ENCODE measurements at places on chromosomes 7 and 10.

DNA sequence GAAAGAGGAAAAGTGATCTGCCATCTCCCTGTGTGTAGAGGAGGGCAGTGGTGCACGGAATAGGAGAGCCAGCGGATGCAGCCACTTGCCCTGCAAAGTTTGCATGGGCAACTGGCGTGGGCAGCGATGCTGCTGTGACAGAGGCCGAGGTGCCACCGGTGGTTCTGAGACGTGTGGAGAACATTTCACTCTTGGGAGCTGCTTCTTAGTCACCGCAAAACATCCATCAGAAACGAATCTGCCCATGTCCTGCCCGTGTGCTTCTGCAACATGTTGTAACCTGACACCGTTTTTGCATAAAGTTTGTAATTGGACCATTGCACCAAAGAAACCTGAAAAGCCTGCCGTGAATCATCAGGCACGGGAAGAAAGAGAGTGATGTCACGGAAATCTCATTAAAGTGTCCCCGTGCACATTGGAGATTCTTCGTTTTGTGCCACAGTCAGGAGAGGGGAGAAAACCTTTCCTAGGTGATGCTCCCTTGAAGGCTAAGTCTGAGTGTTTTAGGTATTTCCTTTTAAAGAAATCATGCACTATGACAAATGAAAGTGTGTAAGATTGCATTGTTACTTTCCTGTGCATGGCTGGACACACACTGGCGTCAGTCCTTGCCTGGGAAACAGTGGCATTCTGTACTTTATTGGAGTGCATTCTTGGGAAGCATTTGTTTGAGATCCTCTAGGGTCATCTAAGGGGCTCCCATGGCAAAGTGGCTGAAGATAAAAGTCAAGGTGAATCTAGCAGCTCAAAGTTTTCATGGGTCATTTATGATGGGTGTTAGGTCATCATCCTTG, 302.6 kb downstream of the KLF6 start:
- DNase-seq: peak; percentile 44

DNA sequence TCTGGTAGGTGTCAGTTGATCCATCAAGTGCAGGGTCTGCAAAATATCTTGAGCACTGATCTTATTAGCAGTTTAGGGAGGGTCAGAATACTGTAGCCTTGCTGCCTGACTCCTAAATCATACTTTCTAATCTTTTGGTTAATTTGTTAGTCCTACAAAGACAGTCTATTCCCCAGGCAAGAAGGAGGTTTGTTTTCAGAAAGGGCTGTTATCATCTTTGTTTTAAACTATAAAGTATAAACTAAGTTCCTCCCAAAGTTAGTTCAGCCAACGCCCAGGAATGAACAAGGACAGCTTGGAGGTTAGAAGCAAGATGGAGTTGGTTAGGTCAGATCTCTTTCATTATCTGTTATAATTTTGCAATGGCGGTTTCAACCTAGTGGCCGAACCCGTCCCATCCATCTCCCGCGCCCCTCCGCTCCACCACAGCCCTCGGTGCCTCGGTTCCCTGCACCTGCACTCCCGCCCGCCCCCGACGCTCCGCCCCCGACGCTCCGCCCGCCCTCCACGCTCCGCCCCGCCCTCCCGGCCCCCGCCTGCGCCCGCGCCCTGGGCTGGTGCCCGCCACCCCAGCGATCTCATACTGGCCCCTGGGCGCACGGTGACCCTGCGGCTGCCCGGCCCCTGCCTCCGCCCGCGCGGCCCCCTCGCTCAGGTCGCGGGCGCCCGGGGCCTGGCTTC, at the start of gene ADCK2:
TSS of gene ADCK2 (plus strand) at position 564 of the 681 bp plus-strand sequence. CDS start 386 bp downstream, outside the sequence.
- no peak for DNase-seq

GRCh38 chr10:79979310-79979975, 30.5 kb upstream of the SFTPD start:
- DNase-seq: no peak

DNA sequence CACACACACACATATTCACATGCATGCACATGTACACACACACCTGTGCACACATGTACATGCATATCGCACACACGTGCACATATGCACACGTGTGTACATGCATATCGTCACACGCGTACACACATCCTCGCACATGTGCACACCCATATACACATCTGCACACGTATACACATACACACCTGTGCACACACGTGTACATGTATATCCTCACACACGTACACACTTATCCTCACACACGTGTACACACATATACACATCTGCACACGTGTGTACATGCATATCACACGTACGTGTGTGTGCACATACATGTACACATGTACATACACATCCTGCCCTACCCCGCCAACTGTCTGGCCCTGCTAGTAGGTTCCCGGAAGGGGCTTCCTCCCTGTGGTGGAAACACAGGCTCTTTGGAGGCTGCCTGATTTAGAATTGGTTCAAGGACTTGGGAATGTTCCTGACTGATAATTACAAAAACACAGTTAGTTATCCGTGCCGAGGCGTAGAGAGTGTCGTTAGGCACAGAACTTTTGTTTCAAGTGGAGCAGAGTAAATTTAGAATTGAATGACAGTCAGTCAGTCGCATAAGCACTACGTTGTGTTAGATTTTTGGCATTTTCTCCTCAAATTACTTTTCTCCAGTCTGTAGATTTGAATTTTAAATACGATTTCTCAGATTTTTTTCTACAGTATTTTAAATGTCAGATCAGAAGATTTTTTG, 18.5 kb upstream of the PRKAR1B start:
- no peak for DNase-seq

DNA sequence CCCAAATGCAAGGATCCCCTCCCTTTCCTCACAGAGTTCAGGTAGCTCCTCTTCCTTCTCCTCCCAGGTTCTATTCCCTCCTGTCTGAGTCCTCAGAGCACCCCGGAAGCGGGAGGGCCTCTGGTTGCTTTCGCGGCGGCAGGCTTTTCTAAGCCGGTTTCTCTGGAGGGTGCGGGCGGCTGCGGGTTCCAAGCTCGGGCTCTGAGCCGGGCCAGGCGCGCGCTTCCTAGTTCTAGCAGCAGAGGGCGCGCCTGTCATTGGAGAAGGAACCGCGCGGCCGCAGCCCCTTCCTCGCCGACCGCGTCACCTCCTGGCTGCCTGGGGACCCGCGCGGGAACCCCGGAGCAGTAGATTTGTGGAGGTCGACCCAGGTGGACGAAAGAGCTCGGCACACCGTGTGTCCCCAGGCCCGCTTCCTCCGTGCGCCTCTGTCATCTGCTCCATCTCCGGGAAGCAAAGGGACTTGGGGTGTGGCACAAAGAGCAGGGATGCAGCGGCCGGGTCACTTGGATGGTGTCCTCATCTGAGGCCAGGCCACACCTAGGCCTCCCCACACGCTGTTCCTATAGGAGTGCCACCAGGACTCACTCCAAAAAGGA, 389.0 kb upstream of the PODXL start:
- no peak for DNase-seq

DNA sequence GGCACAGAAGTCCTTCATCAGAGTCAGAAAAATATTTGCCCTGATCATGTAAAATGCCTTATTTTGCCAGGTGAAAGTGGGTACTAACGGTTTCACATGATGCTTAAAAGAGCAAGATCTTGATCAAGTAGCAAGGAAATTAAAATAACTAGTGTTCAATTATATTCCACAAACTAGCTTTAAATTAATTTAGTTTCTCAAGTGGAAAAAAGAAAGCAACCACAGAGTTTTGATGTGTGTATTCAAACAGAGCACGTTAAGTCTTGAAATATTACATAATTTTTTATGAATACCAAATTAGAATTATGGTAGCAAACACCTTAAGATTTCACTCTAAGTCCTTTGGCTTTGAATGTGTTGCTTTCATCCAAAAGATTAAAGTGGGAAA, 47.3 kb downstream of the PIP4K2A start:
- DNase-seq: no peak

DNA sequence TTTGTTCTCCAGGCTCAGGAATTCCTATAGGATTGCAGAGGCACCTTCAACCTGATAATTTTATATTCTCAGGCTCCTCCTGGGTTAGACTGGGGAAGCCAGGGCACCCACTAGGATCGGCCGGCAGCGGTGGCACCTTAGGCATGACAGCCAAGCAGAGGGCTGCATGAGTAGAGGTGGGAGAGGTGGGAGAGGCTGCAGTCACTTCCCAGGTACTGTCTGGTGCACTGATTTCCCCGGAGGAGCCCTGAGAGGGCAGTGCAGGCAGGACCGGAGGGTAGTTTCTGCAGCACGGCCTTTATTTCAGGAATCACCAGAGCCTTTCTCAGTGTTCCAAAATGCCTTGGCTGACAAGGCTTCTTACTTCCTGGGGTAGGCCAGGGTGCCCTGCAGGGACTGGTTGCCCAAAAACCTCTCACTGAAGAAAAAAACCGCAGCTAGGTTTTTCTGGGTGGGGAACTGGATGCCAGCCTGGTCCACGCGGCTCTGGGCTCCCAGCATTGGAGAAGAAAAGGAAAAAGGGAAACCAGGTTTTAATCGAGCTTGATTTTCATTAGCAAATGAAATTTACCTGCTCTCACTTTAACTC, 3.6 kb upstream of the HOXA13 start:
- no peak for DNase-seq

DNA sequence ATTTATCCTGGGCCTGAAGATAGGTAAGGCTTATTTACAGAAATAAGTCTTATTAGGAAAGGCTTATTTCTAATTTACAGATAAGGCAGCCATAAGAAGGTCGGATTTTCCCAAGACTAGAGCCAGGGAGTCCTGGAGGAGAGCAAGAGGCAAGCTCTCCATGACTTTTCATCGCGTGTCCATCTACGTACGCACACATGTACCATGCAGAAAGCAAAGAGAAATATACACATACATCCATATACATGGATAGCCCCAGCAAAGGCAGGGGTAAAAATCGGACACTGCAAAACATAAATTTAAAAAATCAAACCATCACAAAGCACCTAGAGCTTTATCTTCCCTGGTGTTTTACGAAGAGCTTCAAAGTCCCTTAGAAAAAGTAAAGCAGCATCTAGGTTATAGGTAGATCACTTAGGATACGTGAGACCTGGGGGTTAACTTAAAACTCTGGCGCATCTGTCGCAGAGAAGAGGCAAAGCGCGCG, 25.8 kb upstream of the ZRANB1 start:
- no peak for DNase-seq

DNA sequence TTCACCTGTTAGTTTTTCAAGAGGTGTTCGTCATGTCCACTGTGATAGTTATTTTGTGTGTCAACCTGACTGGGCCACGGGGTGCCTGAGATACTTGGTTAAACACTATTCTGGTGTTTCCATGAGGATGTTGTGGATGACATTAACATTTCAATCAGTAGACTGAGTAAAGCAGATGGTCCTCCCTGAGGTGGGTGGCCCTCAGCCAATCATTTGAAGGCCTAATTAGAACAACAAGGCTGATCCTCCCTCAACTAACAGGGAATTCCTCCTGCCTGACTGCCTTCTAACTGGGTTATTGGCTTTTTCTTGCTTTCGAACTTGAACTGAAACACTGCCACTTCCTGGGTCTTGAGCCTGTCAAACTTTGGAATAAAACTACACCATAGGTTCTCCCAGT, 75.8 kb downstream of the ENO4 start:
- no peak for DNase-seq

DNA sequence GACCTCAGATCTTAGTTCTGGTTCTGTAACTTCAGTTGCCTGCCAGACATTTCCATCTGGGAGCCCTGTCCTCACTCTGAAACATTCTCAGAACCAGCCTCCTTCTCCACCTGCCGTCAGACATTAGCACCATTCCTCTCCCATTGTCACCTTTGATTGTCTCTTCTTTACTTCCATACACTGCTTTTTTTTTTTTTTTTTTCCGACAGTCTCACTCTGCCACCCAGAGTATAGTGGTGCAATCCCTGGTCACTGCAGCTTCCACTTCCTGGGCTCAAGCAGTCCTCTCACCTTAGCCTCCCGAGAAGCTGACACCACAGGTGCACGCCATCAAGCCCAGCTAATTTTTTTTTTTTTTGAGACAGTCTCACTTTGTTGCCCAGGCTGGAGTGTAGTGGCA, 21.1 kb upstream of the HIPK2 start:
- no peak for DNase-seq

Measured in HS-5 (cell line).